Ecto neural progenitor cell (in vitro differentiated cells): ENCODE measurements at places on chromosomes 4 and X.

GRCh38 chr4:15232366-15233263 is 195.2 kb upstream of the C1QTNF7 start:
- no peak for DNase-seq

DNA sequence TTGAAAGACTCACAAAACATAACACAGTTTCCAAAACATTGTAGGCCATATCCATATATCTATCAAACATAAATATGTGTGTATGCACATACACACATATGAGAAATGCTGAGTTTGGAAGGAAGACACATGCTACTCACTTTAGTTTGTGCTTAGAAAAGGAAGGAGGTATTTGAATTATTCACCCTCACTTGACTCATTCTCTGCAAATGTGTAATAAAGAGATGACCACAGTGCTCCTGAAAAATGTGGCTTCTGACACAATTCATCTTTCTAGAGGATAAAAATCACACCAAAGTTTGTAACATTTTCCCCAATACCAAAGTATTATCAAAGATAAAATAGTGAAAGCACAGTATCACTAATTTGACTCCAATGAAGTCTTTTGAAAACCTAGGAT is 950.1 kb downstream of the FAT4 start:
- no peak for DNase-seq

DNA sequence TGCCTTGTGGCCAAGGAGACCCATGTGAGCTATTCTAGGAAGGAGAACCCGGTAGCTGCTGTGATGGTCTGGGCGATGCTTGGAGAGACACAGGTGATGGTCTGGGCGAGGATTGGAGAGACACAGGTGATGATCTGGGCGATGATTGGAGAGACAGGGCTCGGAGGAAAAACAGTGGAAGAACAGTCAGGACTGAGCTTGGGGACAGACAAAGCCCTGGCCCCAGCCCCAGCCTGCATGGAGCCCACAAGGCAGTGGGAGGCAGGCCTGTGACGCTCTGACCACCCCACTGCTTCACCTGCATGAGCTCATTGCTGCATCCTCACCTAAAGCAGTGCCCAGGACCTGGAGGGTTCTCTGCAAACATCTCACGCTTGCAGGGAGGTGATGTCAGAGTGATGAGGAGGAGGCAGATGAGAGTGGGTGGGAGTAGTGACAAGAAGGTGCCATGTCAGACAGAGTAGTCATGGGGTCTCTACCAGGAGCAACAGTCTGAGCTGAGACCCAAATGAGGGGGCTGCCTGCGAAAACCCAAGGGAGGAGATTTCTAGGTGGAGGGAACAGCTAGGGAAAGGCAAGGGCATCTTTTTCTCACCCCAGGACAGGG is 35.9 kb upstream of the PSAPL1 start:
- no peak for DNase-seq

DNA sequence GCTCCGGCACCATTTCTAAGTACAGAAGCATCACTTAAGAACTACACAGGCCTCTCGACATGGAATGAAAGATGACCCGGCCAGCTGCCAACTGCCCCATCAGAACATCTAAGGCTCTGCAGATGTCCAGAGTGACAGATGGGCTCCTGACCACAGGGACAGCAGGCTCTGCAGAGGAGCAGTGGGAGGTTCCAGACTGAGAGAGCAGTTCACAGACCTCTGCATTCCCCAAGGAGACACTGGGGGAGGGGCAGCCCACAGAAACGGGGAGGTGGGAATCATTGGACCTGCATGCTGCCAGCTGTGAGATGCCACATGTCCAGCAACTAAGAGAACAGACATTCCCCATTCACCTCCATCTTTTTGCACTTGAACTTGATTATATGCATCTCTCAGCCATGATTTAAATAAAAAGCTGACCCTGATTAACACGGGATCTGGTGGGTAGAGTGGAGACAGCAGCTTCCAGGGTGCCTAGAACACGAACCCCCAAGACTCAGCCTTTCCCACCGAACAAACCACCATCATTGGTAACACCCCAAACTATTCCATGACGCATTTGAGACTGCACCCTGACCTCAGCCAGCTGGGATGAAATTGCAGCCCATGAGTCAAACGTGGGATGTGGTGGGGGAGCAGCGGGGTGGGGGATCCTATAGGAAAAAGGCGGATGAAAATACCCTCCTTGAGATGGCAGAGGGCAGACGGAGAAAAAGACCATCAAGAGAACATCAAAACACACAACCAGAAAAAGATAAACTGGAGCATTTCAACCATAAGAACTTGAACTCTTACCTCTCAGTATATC is 47.2 kb downstream of the AFAP1 start:
- no peak for DNase-seq

GRCh38 chrX:10986616-10987015 is 124.5 kb upstream of the HCCS start:
- no peak for DNase-seq

DNA sequence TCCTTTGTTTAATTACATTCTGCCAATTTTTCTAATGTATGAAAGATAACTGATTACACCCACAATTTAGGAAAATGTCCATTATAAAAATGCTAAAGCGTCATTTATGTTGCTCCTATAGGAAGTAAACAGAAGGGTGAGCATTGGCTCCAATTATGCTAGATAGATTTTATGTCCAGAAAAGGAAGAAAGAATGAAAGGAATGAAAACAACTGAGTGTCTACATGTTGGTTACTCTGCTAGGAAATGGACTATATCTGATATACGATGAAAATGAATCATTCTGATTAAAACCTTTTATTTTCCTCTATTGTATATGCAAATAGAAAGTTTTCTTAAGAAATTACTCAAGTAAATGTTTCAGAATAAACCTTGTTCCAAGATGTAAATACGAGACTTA is 1.6 kb downstream of the ENAM start:
- no peak for DNase-seq

DNA sequence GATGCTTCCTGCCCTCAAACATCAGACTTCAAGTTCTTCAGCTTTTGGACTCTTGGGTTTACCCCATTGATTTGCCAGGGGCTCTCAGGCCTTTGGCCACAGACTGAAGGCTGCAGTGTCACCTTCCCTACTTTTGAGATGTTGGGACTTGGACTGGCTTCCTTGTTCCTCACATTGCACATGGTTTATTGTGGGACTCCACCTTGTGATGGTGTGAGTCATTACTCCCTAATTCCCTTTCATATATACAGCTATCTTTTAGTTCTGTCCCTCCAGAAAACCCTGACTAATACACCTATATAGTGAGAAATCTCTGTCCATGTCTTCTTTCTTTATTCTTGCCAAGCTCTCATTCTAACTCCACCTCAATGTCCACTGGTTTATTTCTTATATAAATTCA is 736.9 kb upstream of the HS3ST1 start:
- no peak for DNase-seq

- peak; percentile 41 for DNase-seq
Measured at GRCh38 chr4:82784681-82785610, 13.7 kb downstream of the SCD5 start.

DNA sequence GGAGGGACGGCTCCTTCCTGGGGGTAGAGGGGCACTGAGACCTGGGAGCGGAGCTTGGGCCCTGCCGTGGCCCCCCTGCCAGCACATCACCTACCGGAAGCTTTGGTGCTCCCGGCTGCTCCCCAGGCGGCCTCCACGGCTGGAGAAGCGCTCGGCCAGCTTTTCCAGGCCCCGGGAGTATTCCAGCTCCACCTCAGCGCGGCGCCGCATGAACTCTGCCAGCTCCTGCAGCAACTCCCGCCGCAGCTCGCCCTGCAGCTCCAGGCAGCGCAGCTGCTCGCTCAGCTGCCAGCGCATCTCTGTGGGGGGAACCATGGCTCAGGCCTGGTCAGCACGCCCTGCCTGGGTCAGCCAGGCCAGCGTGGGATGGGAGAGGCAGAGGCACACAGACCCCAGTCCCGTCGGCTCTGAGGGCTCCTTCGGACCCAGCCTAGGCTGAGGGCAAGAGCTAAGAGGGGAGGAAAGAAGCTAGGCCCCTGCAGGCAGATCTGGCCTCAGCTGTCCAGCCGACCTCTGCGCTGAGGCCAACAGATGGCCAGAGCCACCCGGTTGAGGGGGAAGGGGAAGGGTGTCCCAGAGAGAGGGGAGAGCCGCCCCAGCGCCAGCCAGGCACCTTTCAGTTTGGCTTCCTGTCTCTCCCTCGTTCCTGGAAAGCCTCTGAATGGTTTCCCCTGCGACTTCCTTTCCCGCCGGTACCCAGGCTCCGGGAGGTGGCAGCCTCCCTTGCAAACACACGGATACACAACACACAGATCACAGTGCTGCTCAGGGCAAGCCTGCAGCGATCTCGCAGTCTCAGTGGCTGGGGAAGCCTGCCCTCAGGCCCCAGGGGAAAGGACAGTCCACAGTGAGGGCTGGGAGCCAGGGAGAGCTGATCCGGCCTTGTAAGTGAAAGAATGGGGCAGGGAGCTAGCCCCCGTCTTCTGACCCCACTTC is 4.3 kb downstream of the ARHGAP4 start:
- DNase-seq = no peak

DNA sequence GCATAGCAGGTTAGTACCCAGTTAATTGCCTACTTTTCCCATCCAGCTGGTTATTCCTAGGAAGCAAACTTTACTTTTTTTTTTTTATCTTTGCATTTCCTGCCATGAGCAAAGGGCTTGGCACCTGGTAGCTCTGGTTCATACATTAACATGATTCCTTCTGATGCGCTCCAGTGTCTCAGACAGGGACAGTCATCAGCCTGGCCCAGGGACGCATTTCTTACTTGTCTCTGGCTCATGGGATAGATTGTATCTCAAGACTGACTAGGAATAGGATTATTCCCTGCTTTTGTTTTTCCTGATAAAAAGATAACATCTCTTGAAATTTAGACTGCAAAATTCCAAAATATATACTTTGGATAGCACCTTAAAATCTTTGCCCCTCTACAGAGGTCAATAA is 571.5 kb upstream of the TENM3 start:
- no peak for DNase-seq

GRCh38 chr4:173171098-173171497 is 2.5 kb downstream of the GALNT7 start:
- DNase-seq = no peak

GRCh38 chr4:112520598-112521122 is 4.7 kb upstream of the NEUROG2 start:
- no peak for DNase-seq

- DNase-seq = peak; percentile 49
Measured at GRCh38 chrX:63350465-63350877, 661 bp downstream of the SPIN4 start.

DNA sequence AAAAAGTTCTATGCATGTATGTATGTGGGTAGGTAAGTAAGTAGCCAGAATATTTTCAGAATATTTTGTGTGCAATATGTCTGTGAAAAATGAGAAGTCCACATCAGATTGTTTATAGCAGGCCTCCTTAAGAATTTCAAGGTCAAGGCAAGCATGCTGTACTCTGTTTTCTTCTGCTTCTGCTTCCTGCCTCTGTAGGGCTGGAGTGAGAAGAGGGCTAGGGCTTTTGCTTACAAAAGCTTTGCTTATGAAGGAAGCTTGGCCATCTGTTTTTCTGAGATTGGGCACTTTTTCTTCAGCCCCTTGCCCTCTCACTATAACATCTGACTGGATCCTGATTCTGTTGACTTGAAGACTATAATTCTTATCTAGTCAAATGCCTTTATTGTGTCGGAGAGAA is 150.4 kb downstream of the EMCN start:
- DNase-seq = no peak

GRCh38 chr4:113827285-113827684 is 65.7 kb upstream of the CAMK2D start:
- DNase-seq = no peak

- no peak for DNase-seq
Measured at GRCh38 chrX:51158231-51158630, 174.4 kb upstream of the NUDT10 start.

DNA sequence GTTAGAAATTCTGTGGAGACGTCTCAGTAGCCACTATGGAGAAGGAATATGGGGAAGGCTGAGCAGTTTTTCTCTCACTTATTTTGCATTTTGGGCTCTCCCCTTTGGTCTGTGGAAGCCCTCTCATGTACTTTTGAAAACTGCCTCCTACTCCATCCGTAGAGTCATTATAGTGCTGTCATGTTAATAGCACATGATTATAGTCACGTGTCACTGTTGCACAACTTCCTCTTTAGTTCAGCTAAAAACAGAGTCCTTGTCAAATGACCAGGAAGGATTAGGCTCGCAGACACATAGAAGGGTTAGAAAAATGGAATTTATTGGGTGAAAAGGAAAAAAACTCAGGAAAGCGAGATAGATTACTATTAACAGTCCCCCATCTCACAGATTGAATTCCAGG is 258.2 kb upstream of the CXorf51A start:
- DNase-seq = no peak

DNA sequence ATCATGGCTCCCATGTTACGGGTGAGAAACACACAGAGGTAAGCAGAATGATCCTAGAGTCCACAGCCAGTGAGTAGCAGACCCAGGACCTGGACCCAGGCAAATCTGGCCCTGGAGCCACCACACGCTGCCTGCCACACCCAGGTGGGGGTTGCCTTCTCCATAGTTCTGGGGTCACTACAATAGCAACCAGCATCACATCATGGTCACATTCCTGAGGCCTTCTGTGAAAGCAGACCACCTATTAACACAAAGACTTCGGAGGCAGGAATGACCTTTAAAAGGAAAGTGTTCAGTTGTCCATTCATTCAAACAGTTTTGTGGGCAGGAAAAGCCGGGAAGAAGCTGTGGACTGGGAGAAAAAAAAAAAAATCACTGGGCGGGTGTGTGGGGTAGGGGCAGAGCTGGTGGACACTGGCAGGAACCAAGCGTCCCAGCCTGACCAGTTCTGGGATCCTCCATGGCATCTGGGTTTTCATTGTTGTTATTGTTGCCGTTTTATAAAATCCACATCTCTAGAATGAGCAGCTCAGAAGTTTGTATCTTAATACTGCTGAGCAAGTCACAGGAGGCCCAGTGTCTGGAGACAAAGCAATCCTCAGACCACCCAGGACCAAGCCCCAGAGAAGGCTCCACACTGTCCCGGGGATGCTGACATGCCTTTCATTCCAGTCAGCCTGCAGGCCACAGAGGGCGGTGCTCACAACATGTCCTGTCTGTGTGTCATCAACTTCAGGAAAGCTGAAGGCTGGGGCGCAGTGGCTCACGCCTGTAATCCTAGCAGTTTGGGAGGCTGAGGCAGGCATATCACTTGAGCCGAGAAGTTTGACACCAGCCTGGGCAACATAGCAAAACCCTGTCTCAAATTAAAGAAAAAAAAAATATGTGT is 67.0 kb downstream of the SEL1L3 start:
- DNase-seq = peak; percentile 88

DNA sequence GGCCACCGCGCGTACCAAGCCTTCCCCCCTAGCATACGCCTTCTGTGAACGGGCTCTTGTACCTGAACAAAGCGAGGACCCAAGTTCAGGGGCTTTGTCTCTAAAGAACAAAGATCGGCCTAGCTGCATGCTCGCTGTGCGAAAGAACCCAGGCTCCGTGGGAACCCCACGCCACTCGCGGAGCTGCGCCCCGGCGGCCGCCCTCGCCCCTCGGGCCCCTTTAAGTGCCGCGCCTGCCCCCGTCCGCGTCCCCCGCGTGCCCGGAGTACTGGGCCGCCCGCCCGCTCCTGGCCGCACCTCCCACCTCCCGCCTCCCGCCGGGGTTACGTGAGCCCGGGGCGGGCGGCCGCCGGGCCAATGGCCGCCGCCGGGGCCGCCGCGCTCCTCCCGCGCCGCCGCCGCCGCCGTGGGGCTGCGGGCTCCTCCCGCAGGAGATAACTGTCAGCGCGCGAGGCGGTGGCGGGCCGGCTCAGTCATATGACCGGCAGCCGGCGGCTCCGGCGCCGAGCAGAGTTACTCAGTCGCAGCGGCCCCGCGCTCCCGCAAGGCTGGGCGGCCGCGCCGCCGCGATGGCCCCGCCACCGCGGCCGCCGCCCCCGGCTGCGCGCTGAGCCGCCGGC is at the start of gene FNIP2:
Gene FNIP2 (plus strand): TSS at position 472 of the 620 bp plus-strand sequence. CDS start 187 bp downstream, outside the sequence.
- peak; percentile 82 for DNase-seq

GRCh38 chrX:81316163-81316562 is 114.3 kb downstream of the SH3BGRL start:
- no peak for DNase-seq

GRCh38 chrX:72105436-72105835 is 26.3 kb downstream of the RTL5 start:
- no peak for DNase-seq
